Left ventricle myocardium inferior (tissue), 1 donor: ENCODE measurements at places on chromosomes 2 and 18. TPM values are rescaled to one million over a fixed set of nuclear protein-coding genes. Genes with fewer than 3 reads are reported as not detected.
A peak's percentile ranks its signal among the peaks of the same experiment; 100 is the strongest.

DNA sequence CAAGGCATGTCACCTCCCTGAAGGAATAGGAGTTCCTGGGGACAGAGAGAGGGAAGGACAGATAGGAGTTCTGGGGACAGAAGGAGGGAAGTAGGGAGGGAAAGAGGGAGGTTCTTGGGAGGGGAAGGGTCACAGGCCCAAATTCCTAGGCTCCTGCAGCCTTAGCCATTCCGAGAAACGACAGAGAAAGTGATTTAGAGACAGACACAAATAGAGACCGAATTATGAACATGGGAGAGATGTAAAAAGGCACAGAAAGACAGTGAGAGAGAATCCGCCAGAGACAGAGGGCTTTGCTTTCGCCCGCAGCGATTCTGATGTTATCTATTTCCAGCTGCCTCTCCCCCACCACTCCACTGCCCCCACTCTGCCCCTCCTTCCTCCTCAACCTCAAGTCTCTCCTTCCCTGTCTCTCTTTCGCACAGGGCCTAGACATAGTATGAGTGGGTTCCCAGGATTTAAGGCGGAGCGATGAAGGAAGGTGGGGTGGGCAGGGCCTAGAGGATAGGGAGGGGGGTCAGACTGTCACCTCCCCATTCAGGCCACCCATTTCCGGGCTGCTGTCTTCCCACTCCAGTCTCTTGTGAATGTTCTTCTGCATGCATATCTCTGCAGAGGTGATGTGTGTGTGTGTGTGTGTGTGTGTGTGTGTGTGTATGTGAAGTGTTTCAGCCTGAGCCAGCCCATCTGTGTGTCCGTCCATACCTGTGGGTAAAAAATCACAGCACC, 3.3 kb upstream of the WNT6 start:
- H3K4me1 ChIP-seq = peaks cover 29% of the 10 kb centered on the region
- peaks cover 98% of the 10 kb centered on the region for H3K27me3 ChIP-seq
- H3K36me3 ChIP-seq = no peaks in the 10 kb centered on the region
- no peak overlapping the region for H3K27ac ChIP-seq
- H3K4me3 ChIP-seq = no peak overlapping the region

- no peak overlapping the region for H3K4me3 ChIP-seq
- DNase-seq = no peak
- H3K27me3 ChIP-seq = no peaks in the 10 kb centered on the region
- H3K4me1 ChIP-seq = peaks cover 56% of the 10 kb centered on the region
- no peaks in the 10 kb centered on the region for H3K36me3 ChIP-seq
Measured at GRCh38 chr18:36527051-36527450, 229.5 kb downstream of the FHOD3 start.

GRCh38 chr2:48467637-48468036, 62.3 kb upstream of the STON1 start:
- H3K27me3 ChIP-seq = no peaks in the 10 kb centered on the region
- peaks cover 5% of the 10 kb centered on the region for H3K4me1 ChIP-seq
- no peak overlapping the region for H3K27ac ChIP-seq

GRCh38 chr2:437756-438393, 150.0 kb upstream of the ALKAL2 start:
- no peak overlapping the region for H3K4me3 ChIP-seq
- DNase-seq = no peak

- peaks cover 10% of the 10 kb centered on the region for H3K36me3 ChIP-seq
- DNase-seq = no peak
- no peak overlapping the region for H3K4me3 ChIP-seq
- peak overlapping the region; percentile 84 for H3K27ac ChIP-seq
- peaks cover 97% of the 10 kb centered on the region for H3K4me1 ChIP-seq
Measured at GRCh38 chr2:159093497-159093896, 125.1 kb downstream of the TANC1 start.

GRCh38 chr2:54208364-54209240, 47.4 kb downstream of the TSPYL6 start:
- peak overlapping the region; percentile 84 for H3K27ac ChIP-seq
- no peak for DNase-seq
- H3K27me3 ChIP-seq = no peaks in the 10 kb centered on the region
- peak overlapping the region; percentile 5 for H3K4me3 ChIP-seq

- H3K36me3 ChIP-seq = no peaks in the 10 kb centered on the region
- H3K4me3 ChIP-seq = no peak overlapping the region
- DNase-seq = no peak
- no peak overlapping the region for H3K27ac ChIP-seq
Measured at GRCh38 chr2:164114937-164115336, 379.1 kb upstream of the FIGN start.

- peaks cover 44% of the 10 kb centered on the region for H3K4me1 ChIP-seq
- no peak for DNase-seq
- H3K27ac ChIP-seq = no peak overlapping the region
- H3K27me3 ChIP-seq = no peaks in the 10 kb centered on the region
- H3K36me3 ChIP-seq = no peaks in the 10 kb centered on the region
Measured at GRCh38 chr2:235560345-235560744, 66.5 kb downstream of the AGAP1 start.

DNA sequence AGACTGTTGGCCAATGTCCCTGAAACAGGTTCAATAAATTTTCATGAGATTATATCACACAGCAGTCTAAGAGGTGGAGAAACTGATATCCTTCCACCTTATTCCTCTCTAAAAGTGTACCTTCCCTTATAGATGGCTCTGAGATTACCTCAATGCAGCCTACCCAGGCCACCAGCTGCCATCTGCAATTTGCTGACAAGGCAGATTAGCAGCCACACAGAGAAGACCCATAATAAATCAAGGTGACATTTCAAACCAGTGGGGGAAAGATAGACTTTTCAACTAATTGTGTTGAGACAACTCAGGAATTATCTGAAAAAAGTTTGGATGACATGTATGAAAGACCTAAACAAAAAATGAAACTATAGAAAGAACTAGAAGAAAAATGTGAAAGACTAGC, 43.2 kb downstream of the ZBTB7C start:
- no peak overlapping the region for H3K27ac ChIP-seq
- no peak for DNase-seq
- H3K36me3 ChIP-seq = no peaks in the 10 kb centered on the region
- no peak overlapping the region for H3K4me3 ChIP-seq
- H3K4me1 ChIP-seq = no peaks in the 10 kb centered on the region

DNA sequence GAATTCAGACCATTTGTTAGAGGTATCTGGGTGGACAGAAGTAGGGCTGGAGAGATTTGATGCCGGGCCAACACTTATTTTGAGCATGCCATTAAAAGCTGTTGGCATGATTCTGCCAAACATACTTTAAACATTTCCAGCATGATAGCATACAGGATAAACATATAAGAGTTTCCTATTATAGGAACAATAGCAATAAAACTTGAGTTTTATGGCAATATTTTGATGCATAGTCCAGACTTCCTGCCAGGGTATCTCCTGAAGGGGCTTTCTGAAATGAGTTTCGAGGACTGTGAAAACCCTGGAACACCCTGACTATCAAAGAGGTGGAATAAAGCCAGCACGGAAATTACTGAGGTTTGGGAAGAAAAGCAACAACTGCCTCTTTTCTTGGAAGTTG, 1398.0 kb upstream of the NXPH2 start:
- no peaks in the 10 kb centered on the region for H3K27me3 ChIP-seq
- H3K36me3 ChIP-seq = no peaks in the 10 kb centered on the region
- DNase-seq = no peak
- H3K4me3 ChIP-seq = peak overlapping the region; percentile 43
- H3K27ac ChIP-seq = peak overlapping the region; percentile 43

- no peak overlapping the region for H3K27ac ChIP-seq
- H3K36me3 ChIP-seq = no peaks in the 10 kb centered on the region
- no peak for DNase-seq
- peaks cover 60% of the 10 kb centered on the region for H3K27me3 ChIP-seq
Measured at GRCh38 chr2:176821350-176821749, 391.2 kb upstream of the HNRNPA3 start.

- no peaks in the 10 kb centered on the region for H3K27me3 ChIP-seq
- H3K4me1 ChIP-seq = no peaks in the 10 kb centered on the region
- no peak for DNase-seq
- peaks cover 47% of the 10 kb centered on the region for H3K36me3 ChIP-seq
Measured at GRCh38 chr2:15189216-15189615, 371.9 kb downstream of the NBAS start.

The CHST9 gene
- 2.0 TPM for total RNA-seq

- H3K4me3 ChIP-seq = no peak overlapping the region
- no peaks in the 10 kb centered on the region for H3K27me3 ChIP-seq
- no peak overlapping the region for H3K27ac ChIP-seq
Measured at GRCh38 chr18:2060086-2060485, 511.2 kb downstream of the METTL4 start.

GRCh38 chr18:45175511-45175910, 439.8 kb upstream of the SLC14A2 start:
- no peak for DNase-seq
- H3K27ac ChIP-seq = no peak overlapping the region
- H3K4me1 ChIP-seq = no peaks in the 10 kb centered on the region
- no peaks in the 10 kb centered on the region for H3K36me3 ChIP-seq

The SPDYA gene
- total RNA-seq = 0.14 TPM

DNA sequence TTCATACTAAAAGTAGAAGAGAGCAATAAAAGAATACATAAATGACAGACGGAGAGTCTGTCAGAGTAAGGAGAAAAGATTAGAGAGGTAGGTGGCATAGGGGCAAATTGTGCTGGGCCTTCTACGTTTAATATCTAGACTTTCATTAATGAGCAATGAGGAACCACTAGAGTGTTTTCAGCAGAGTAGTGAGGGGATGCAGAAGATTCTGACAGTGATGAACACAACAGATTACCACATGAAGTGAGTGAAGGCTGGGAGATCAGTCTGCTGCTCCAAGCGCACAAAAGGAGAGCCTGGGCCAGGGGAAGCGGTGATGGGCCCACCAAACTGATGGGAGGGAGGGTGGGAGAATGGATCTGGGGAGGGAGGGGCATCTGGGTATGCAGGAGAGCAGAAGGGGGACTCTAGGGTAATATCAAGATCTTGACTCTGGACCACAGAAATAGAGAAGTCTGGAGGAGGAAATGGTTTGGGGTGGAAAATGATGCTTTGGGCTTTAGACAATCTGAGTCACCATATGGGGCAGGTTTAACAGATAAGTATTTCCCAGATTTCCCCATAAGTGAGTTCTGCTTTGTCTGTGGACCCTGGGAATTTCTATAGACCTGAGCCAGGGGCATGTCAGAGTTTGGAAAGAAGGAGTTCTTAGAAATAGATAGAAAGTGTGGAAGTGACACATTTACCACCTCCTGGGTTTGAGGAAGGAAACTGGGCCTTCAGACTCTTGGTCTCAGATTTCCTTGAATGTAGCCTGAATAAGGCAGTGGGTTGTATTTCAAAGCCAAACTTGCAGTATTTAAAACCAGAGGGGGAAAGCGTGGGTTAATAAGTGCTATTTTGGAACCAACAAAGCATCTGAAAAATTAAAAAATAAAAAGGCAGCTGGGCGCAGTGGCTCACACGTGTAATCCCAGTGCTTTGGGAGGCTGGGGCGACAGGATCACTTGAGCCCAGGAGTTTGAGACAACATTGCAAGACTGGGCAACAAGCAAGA, 15.0 kb upstream of the IL1A start:
- no peaks in the 10 kb centered on the region for H3K27me3 ChIP-seq
- no peak overlapping the region for H3K4me3 ChIP-seq
- H3K36me3 ChIP-seq = no peaks in the 10 kb centered on the region
- peaks cover 9% of the 10 kb centered on the region for H3K4me1 ChIP-seq
- H3K27ac ChIP-seq = no peak overlapping the region
- no peak for DNase-seq

- peaks cover 9% of the 10 kb centered on the region for H3K4me1 ChIP-seq
- H3K27me3 ChIP-seq = no peaks in the 10 kb centered on the region
- no peak overlapping the region for H3K4me3 ChIP-seq
- no peaks in the 10 kb centered on the region for H3K36me3 ChIP-seq
Measured at GRCh38 chr2:46469116-46469515, 10.2 kb upstream of the TMEM247 start.

The ANKRD12 gene
- 49.3 TPM for total RNA-seq

DNA sequence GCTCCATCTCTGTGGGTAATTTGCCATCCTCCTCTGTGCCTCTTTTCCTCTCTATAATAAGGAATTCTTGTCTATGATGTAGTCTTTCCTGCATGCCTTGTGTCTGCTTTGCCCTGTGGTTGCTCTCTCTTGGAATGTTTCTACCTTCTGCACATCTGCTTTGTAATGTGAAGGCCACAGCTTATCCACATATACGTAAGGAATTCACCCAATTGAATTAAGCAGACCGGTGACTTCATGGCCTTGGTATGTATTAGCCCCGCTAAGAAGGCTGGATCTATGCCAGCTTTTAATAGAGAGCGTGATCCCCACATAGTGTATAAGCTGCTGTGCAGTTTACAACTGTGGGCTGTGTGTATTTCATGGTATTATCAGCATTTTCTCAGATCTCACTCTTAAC, 274.7 kb downstream of the RNF144A start:
- H3K4me3 ChIP-seq = no peak overlapping the region
- H3K27ac ChIP-seq = no peak overlapping the region
- no peaks in the 10 kb centered on the region for H3K27me3 ChIP-seq
- no peaks in the 10 kb centered on the region for H3K36me3 ChIP-seq

The ASXL3 gene
- 6.7 TPM for total RNA-seq

The GPN1 gene
- 16.6 TPM for total RNA-seq

DNA sequence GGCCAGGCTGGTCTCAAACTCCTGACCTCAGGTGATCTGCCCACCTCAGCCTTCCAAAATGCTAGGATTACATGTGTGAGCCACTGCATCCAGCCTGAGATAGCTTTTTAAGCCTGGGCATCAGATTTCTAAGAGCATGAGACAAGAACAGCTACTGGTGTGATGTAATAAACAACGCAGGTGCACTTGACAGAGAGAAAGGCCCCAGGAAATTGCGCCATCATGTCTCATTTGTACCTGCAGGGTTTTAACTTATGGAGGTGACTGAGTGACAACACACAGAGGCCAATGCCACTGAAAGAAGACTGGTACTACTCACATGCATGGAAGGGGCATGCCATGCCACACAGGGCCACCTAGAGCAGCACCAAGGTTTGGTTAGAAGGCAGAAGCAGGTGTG, 209.4 kb downstream of the SP3 start:
- no peak overlapping the region for H3K27ac ChIP-seq
- H3K27me3 ChIP-seq = peaks cover 4% of the 10 kb centered on the region
- DNase-seq = no peak
- no peaks in the 10 kb centered on the region for H3K36me3 ChIP-seq

DNA sequence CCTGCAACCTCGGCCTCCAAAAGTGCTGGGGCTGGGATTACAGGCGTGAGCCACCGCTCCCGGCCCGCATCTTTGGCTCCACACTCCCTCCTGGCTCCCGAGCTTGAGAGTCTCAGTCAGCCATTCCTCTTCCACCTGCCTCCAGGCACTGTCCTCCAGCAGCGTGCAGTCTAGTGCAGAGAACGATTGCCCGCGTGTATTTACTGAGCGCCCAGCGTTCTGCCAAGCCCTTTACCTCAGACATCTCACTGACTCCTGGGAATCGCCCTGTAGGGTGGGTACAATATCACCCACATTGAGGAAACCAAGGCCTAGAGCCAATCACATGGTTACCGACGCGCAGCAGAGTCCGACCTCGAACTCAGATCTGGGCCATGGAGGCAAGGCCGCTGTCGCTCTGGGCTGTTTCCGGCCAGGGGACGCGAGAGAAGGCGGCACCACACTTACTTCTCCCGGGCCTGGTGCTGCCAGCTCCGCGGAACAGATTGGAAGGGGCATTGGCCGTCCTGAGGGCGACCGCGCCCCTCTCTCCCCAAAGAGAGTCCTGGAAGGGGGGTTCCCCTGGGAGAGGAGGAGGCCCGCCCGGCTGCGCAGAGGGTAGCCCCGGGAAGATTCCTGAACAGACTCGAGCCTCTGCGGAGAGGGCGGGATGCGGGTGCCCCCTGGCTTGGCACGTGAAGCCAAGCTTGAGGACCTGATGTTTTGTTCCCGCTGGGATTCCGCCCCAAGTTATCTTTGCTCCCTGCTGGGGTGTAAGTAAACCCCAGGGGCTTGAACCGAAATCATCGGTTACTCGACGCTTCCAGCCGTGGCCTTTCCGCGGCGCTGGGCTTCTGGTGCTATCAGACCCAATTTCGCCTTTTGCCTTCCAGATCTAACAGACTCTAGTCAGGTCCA, 5.2 kb upstream of the DLX2 start:
- H3K27me3 ChIP-seq = peaks cover 96% of the 10 kb centered on the region
- peaks cover 33% of the 10 kb centered on the region for H3K4me1 ChIP-seq
- H3K4me3 ChIP-seq = no peak overlapping the region
- H3K36me3 ChIP-seq = no peaks in the 10 kb centered on the region
- no peak overlapping the region for H3K27ac ChIP-seq
- no peak for DNase-seq
